Spinal cord (tissue), 10 donors: ENCODE measurements at places on chromosomes 5 and 9.
A peak's percentile ranks its signal among the peaks of the same experiment; 100 is the strongest.

DNA sequence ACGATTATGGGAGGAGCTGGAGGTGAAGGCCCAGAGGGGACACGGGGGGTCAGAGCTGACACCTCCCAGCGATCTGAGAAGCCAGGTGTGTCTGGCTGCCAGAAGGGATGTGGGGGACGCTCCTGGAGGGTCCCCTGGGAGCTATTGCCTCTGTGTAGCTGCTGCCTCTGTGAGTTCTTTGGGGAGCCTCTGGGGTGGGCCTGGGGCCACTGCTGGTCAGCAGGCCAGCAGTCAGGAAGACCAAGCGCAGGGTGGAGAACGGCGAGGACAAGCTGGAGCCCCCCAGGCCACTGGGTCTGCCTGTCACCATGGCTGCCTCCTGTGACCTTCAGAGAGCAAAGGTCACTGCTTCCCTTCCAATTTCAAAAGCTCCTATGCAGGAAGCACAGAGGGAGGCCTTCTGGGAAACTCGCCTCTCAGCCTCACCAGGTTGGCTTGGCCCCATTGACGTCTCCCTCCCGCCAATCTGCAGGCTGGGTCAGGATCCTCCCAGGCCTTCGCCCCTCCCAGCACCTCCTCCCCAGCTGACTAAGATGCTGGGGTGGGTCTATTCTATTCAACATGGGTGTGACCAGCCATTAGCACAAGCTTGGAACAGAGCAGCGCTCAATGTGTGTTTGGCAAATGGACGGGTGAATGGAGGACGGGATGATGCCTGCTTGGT lies 126.4 kb downstream of the GAPVD1 start:
- DNase-seq: no peak

DNA sequence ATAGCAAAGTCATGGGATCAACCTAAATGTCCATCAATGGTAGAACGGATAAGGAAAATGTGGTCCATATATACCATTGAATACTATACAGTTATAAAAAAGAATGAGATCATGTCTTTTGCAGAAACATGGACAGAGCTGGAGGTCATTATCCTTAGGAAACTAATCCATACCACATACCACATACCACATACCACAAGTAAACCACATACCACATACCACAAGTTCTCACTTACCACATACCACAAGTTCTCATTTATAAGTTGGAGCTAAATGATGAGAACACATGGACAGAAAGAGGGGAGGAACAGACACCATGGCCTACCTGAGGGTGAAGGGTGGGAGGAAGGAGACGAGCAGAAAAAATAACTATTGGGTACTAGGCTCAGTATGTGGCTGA lies 154.6 kb upstream of the GHR start:
- no peak for DNase-seq

DNA sequence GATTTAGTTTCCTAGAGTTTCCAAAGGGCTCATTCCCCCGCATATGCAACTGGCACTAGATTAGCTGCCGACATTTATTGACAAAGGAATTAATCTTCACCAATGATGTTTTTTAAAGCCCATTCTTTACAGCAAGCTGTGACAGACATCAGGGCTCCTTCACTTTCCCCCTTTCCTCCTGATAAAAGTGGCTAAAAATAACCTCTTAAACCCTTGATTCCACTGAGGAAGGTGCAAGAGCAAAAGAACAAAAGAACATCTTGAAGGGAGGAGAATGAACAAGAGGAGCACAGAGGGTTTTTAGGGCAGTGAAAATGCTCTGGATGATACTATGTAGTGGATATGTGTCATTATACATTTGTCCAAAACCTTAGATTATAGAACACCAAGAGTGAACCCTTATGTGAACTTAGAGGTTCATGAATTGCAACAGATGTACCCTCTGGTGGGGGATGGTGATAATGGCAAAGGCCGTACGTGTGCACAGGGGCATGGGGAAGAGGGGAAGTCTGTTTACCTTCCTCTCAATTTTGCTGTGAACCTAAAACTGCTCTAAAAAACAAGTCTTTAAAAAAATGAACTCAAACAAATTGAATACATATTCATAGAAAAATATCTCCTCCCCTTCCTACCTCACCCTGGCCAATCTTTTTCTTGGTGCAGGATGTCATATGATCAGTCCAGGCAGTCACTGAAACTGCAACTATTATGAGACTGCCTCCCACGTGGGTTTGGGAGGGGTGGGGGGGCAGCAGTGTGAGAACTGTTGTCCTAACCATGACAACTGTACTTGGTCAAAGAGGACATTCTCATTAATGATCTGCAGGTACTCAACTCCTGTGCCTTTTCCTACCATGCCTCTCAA lies 83.0 kb downstream of the MARCHF3 start:
- DNase-seq: no peak

- DNase-seq: no peak
These were observed 885 bp downstream of the TAF7 start for GRCh38 chr5:141319699-141320098.

GRCh38 chr5:96812851-96813250 lies 5.1 kb upstream of the ERAP1 start:
- no peak for DNase-seq

DNA sequence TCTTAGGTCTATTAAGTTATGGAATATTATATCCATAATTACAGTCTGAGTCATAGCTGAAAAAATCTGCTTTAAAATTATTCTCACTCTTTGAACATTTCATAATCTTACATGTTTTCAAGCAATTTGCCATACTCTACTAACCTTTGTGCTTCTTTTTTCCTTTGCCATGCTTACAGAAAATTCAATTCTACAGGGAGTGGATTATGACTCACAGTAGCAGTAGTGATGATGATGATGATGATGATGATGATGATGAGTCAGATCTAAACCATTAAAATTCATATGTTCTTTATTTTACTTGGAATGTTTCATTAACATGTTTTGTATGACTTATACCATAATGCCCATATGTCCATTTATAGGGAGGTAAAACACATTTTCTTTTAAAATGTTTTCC lies 207.1 kb downstream of the VPS13A start:
- DNase-seq: no peak

DNA sequence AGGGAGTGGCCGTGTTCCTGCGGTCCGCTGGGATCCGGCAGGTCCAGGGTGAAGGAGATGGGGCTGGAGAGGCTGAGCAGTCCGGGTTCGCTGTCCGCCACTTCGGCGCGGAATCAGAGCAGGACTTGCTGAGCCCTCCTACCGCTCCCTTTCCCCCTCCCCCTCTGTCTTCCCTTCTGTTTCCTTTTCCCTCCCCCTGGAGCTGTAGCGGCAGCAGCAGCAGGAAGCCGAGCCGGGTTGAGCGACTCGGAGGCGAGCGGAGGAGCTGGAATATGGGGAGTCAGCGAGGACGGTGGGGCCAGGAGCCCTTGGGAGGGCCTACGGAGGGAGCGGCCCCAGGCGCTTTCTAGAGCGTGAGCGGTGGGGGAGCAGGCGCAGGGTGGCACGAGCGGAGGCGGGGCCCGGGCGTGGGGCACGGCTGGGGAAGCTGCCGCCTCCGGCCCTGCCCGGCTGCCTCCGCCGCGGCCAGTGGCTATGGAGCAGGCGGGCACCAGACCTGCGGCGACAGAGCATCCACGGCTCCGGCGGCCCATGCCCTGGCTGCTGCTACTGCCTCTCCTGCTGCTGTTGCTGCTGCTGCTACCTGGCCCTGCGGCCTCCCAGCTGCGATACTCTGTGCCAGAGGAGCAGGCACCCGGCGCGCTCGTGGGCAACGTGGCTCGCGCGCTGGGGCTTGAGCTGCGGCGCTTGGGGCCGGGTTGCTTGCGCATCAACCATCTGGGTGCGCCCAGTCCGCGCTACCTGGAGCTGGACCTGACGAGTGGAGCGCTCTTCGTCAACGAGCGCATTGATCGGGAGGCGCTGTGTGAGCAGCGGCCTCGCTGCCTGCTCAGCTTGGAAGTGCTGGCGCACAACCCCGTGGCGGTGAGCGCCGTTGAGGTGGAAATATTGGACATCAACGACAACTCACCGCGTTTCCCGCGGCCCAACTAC lies at the start of gene PCDHAC2:
PCDHAC2 (plus strand) TSS at position 184 of the 933 bp plus-strand sequence; CDS start at position 475, 291 bp downstream.
- peak; percentile 78 for DNase-seq

DNA sequence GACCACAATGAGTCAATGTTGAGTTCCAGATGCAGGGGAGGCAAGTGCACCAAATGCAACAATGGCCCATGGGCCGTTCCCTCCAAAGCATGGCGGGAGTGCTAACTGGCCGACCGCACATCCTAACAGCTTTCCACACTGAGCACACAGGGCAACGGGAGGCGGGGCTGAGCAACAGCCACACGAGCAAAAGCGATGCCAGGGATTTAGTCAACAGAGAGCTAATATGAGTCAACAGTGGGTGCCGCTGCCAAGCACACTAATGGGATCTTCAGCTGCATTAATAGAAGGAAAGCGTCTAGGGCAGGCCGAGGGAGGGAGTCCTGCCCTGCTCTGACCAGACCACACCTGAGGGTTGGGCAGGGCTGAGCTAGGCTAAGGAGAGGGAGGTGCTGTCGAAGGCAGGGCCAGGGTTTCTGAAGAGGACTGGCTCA lies 4.6 kb downstream of the EPB41L4B start:
- DNase-seq: no peak

- no peak for DNase-seq
These were observed 6.8 kb downstream of the KDM4C start for GRCh38 chr9:6764523-6764922.

DNA sequence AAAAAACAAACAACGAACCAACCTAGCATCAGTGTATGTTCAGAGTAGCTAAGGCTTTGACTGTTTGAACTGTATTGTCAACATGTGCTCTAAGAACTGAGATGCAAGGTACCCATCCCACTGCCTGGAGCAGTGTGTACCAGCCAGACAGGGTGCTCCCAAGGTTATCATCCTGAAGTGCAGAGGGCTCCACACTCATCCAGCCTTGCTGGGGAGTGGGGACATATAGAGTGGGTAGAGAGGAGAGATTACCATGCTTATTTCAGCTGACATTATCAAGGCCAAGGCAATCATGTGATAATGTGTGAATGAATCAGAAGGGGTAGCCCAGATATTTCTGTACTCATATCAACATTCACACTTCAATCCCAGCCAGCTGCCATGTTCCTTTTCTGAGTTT lies 68.7 kb upstream of the ZNF622 start:
- no peak for DNase-seq

- DNase-seq: no peak
These were observed 48.9 kb upstream of the CDKN2AIPNL start for GRCh38 chr5:134460551-134460950.

GRCh38 chr9:105055917-105056316 lies 128.0 kb upstream of the ABCA1 start:
- DNase-seq: no peak

GRCh38 chr5:26945901-26946300 lies 92.5 kb downstream of the CDH9 start:
- DNase-seq: no peak

- no peak for DNase-seq
These were observed 15.4 kb downstream of the CCL28 start for GRCh38 chr5:43396762-43397304.

- DNase-seq: no peak
These were observed 250.4 kb upstream of the GRAMD2B start for GRCh38 chr5:126172812-126173211.

GRCh38 chr9:23538461-23539003 lies 287.5 kb downstream of the ELAVL2 start:
- DNase-seq: no peak

GRCh38 chr5:27472000-27472763 lies 433.8 kb upstream of the CDH9 start:
- DNase-seq: no peak

DNA sequence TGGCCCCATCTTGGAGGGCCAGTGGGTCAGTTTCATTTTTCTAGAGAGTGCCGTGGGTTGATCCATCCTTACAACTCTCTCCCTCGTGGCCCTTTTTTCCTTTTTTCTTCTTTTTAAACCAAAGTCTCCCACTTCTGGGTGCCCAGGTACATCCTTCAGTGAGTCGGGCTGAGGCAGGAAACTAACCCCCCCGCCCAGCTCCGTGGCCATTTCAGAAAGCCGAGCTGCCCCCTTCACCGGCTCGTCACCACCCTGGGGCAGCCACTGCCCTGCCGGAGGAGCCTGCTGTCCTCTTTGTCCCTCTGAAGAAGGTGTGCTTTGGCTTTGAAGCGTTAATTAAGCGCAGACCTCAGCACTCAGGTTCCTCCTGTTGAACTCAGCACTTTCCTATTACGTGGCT lies 5.2 kb downstream of the CFAP77 start:
- no peak for DNase-seq

DNA sequence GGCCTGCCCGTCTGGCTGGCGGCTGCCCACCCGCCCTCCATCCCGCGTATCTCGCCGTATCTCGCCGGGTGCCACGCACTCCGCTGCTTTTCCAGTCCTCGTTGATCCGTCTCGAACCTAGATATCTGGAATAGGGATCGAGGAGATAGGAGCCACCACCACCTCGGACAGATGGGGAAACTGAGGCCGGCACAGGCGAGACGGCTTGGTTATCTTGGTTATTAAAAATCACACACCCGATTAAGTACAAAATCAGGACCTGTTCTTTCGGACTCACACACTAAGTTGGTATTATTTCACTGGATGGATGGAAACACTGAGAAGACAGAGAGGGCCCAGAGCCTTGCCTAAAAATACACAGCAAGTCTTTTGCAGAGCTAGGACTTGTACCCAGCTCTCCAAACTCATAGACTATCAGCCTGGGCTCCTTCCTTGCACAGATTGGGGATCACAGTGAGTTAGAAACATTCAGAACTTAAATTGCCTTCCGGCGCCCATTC lies 678 bp downstream of the SLC26A2 start:
- DNase-seq: no peak

GRCh38 chr5:18069790-18070189 lies 435.5 kb downstream of the TAF11L14 start:
- DNase-seq: no peak

DNA sequence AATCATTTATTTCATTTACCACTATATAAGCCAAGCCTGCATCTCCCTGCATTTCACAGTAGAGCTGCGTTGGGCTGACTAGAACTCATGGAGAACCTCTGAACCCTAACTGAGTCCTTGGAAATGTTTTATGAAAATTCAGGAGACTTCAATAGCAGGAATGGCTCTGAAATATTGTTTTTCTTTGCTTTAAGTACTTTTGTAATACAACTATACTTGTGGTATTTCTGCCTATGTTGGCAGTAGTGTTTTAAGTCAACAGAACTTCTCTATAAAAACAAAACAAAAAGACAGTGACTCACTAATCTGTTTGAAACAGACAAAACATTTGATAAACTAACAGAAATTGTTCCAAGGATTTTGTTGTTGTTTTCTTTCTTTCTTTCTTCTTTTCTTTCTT lies 489.2 kb upstream of the MEF2C start:
- DNase-seq: no peak

DNA sequence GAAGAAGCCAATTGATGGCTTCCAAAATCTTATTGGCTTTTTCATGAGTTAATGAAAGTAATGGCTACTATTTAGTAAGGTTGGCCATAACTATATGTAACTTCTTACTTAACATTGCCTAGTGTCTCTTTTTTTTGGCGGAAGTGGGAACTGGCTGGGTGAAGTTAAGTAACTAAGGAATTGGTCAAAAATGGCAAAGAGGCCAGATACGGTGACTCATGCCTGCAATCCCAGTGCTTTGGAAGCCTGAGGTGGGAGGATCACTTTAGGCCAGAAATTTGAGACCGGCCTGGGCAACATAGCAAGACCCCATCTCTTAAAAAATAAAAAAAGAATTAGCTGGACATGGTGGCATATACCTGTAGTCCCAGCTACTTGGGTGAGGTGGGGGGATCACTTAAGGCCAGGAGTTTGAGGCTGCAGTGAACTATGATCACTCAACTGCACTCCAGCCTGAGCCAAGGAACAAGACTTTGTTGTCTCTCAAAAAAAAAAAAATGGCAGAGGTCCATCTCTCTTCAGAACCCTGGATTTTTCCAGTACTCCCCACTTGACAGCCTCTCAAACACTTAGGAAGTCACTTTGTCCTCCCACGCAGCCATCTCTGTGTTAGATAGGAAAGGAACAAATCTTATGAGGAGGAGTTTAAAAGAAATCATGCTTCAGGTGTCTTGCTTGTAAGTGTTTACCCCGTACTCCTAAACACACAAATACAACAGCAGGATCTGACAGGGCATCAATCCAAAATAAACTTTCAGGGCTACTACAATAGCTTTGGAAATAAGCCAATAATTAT lies 75.7 kb downstream of the TEK start:
- DNase-seq: no peak
